Stimulated activated naive CD8-positive, alpha-beta T cell treated with anti-CD3 and anti-CD28 coated beads, Interleukin-15, amount 100 ng/mL, for 72 hours (primary cell): ENCODE measurements at places on chromosomes 13 and 19.

DNA sequence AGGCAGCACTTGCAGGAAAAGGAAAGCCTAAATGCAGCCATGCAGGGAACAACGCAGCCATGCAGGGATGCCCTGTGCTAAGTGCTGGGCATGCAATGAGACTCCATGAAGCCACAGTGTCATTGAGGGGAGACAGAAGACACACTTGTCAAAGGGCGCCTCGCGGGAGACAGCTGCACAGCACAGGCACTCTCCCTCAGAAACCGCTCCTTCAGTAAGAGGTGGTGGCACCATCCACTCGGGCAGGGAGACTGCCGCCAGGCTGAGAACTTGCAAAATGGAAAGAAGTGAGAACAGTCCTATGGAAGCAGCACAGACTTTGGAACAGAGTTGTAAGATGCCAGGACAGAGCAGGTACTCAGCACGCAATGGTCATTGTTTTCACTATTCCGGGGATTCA lies 51.1 kb downstream of the GGACT start:
- no peak for DNase-seq

GRCh38 chr13:108574856-108575255 lies 54.6 kb upstream of the MYO16 start:
- DNase-seq = no peak

GRCh38 chr19:31674503-31675192 lies 325.4 kb upstream of the TSHZ3 start:
- DNase-seq = no peak

DNA sequence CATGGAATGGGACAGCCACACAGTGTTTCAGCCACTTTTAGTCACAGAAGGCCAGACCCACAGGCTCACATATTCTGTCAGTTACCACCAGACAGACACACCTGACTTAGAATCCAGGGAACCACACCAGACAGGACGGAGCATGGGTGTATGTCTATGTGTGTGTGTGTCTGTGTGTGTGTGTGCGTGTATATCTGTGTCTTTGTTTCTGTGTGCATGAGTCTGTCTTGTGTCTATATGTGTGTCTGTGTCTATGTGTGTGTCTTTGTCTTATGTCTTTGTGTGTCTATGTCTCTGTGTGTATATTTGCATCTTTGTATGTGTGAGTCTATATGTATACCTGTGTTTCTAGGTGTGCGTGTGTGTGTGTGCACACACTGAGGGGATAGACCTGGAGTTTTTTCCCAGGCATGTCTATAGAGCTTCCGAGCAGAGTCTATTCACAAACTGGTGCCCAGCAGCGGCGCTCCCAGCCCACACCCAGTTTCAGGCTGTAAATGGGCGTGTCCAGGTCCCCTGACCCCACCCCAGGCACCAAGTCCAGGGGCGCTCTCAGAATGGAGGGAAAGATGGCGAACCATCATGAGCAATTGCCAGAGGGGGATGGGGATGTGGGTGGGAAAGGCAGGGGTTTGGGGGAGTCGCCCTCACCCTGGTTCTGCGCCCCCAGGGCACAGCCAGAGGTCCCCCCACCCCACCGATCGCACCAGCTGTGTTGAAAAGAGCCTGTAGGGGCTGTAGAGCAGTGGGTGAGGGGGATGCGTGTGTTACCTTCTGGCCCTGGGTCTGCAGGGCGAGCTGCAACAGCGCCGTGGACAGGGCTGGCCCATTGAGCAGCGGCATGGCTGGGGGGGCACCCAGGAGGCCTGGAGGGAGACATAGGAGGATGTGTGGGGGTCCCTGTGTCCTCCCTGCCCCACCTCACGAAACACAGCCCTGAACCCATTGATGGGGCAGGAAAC lies 6.3 kb upstream of the FDX2 start:
- no peak for DNase-seq

GRCh38 chr19:46731007-46731501 lies 14.1 kb upstream of the PRKD2 start:
- no peak for DNase-seq

GRCh38 chr13:78657699-78658629 lies 991 bp downstream of the OBI1 start:
- no peak for DNase-seq

DNA sequence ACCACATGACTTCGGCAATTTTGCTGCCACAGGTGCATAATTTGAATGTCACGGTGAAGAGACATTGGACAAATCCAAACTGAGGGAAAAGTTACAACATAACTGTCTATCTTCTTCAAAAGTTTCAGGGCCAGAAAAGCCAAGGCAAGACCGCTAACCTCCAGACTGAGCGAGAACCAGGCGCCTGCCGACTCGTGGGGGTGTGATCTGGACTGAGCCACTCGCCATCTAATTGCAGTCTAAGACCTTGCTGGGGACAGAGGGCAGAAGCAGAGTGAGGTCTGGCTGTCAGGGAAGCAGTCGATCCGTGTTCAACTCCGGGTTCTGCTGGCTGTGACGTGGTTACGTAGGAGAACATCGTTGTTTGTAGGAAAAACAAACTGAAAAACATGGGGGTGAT lies 88.6 kb downstream of the SPACA7 start:
- DNase-seq = no peak

DNA sequence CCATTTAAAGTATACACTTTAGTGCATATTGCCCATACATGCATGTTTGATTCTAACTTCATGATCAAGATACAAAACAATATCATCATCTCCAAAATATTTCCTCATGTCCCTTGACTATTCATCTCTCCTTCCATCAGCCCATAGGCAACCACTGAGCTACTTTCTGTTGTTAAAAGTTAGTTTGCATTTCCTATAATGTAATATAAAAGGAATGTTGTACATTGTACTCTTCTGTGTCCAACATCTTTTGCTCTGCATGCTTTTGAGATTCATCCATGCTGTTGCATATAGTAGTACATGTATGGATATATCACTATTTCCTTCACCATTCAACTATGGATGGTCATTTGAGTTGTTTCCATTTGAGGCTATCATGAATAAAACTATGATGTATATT lies 74.7 kb downstream of the ITGBL1 start:
- no peak for DNase-seq

- DNase-seq = peak; percentile 63
Measured at GRCh38 chr19:35045667-35046300, 4.3 kb downstream of the HPN start.

DNA sequence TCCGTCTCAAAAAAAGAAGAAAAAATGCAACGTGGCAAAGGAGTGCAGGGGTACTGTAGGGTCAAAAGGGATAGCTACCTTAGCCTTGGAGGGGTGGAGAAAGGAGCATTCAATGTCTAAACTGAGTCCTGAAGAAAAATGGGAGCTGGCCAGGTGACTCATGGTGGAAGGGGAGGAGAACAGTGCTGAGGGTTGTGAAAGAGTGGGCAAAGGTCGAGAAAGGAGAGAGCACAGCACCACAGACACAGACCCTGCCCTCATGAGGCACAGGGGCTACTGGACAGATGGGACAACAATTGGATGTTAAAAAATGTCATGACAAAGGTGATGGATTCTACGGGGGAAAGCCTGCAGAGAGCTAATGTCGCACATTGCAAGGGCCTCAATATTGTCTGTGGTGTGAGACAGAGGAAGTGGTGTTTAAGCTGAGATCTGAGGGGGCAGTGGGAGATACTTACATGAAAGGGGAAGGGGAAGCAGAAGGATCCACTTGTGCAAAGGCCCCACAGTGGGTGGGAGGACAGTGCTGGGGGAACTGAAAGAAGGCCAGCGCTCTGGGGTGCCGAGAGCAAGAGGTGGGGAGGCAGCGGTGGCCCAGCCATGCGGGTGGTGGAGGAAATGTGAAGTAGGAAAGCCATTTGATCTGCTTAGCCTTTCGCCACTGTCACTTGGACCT lies 42.9 kb upstream of the URAD start:
- no peak for DNase-seq

DNA sequence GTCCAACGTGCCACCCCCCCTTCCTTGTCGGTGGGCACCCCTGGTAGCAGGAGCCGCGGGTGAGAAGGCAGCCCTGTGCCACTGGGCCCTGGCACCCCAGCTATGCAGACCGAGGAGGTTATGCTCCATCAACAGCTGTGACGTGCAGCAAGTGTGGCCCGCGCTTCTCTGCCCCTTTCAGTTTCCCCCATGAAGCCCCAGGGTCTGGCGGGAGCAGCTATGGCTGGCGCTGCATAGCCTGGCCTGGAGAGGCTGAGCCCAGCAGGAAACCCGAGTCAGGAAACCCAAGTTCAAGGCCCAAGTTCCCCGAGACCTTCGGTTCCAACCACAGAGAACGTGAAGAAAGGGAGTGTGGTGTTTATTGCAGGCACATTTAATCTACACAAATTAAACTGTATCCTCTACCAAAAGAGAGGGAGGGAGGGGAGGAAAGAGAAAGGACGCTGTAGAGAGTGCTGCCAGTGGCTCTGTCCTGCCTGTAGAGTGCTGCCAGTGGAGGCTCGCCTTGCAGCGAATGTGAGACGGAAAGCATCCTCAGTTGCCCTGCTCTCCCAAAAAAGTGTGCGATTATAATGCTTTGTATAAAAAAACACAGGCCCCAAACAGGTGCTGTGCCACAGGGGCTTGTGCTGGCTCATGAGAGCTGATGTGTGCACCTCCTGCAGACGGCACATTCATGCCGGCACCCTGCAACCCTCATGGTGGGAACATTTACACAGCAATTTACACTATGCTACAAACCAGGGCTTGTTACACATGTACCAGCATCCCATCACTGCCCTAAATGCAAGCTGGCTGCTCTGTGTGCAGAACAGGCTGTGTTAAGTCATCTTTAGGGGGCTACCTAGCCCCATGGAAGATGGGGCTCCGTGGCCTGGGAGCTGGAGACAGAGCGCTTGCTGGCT lies 16.3 kb downstream of the POP4 start:
- DNase-seq = peak; percentile 53

- no peak for DNase-seq
Measured at GRCh38 chr13:105213512-105213911, 1322.0 kb downstream of the EFNB2 start.

GRCh38 chr19:33447336-33448158 lies 74.0 kb downstream of the CEBPG start:
- DNase-seq = no peak

- no peak for DNase-seq
Measured at GRCh38 chr13:113585896-113586295, 1.3 kb downstream of the TFDP1 start.

DNA sequence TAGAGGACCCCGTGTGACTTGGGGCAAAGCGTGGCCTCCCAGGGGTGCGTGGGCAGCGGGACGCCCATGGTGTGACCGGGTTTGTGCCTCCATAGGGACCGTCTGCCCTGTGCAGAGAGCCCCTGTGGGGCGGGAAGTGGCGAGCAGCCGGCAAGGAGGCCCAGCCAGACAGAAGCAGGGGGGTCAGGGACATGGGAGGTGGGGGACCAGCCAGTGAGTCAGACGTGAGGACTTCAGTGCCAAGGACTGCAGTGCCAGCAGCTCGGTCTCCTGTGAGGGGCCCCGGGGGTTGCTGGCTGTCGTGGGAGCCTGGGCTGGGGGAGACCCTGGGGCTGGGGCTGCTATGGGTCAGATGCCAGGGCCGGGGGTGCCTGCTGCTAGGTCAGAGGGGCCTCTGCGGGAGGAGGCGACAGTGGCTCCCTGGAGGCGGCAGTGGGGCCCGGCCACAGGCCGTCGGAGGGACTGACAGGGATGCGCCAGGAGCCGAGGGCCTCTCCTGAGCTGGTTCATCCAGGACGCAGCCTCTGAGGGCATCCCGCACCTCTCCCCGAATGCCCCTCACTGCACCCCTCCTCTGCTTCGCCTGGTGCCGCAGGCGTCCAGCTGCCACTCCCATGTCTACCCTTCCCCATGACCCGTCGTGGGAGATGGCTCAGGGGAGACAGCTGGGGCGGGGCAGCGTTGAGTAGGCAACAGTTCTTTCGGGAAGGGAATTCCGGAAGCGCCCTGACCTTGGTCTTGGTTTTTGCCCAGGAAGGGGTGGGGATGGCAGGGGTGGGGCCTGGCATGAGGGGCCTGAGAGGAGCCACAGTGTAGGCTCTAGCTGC lies 80.0 kb downstream of the KDM4B start:
- DNase-seq = no peak

GRCh38 chr13:108049211-108049610 lies 166.1 kb downstream of the LIG4 start:
- no peak for DNase-seq

- no peak for DNase-seq
Measured at GRCh38 chr19:38815059-38816001, 2.6 kb upstream of the LGALS4 start.

DNA sequence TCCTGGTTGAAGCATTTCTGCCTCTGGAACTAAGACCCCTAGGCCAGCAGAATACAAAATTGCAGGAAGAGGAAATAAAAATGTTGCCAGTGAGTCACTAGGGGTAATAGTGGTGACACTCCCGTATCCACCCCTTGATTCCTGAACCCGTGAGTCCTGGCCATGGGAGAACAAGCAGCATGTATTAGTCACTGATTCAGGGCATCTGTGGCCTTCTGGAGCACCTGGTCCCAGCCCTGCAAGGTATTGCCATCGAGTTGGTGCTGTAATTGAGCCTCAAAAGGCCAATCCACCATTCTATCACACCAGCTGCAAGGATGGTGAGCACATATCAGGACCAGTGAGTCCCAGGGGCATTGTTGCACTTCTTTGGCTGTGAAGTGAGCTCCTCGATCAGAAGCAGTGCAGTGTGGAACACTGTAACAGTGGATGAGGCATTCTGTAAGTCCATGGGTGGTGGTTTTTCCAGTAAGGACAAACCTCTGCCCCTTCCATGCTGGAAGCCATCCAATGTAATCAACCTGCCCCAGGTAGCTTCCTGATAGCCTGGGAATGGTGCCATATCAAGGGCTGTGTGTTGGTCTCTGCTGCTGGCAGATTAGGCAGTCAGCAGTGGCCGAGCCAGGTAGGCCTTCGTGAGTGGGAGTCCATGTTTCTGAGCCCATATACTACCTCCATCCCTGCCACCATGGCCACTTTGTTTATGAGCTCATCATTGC lies 39.6 kb downstream of the C1QTNF9 start:
- no peak for DNase-seq

- no peak for DNase-seq
Measured at GRCh38 chr13:111398715-111399299, 78.4 kb downstream of the TEX29 start.

DNA sequence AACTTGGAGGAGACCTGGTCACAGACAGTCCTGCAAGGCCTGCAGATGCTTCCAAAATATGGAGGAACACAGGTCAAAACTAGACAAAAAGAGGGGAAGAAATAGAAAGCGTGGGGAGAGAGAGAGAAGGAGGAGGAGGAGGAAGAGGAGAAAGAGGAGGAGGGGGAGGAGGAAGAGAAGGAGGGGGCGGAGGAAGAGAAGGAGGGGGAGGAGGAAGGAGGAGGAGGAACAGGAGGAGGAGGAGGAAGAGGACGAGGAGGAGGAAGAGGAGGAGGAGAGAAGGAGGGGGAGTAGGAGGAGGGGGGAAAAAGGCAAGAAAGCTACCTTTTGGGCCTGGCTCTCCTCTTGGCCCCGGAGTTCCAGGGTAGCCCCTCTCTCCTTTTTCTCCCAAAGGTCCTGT lies 105.8 kb downstream of the COL4A1 start:
- no peak for DNase-seq

DNA sequence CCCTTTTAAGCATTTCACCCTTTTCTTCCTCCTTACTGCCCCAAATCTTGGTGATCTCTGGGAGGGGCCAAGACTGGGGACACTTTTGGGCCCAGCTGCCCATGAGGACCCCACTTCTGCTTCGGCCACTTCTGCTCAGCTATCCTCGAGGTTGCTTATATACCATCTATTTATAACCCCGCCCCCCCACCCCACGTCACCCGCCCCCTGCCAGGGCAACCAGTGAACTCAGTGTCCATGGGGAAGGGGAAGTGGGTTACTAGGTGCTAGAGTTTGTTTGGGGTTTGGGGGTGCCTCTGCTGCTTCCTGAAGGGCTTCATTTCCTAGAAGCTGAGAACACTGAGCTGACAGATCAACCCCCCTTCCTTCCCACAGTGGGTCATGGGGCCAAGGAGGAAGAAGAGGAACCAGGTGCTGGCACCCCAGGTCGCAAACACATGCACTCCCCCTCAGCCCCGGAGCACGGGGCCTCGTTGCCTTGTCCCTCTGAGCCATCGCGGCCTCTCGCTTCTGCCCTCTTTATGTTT lies 6.1 kb upstream of the ADGRE5 start:
- peak; percentile 69 for DNase-seq
